ENCODE measurements at places on chromosomes 2 and 18.

- DNase-seq, result no peak
- peaks cover 19% of the 10 kb centered on the region for H3K4me1 ChIP-seq
Observed at GRCh38 chr18:31634331-31634713, 42.6 kb downstream of the TTR start.

DNA sequence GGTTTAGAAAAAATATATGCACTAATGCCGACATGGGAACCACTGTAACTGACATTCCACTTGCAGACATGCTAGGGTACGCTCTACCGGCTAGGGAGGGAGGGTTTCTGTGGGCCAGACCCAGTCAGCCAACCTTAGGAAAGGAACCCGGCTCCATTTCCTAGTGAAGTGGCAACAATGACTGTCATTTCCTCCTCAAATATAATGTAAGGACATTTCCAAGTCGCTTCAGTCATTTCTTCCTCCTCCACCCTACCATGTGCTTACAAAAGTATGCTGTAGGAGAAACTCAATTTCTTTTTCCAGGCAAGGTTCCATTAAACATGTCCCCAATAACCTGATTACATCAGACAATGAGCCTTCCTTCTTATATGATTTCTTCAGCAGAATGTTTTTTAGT is 64.3 kb upstream of the PSMD14 start:
- H3K4me3 ChIP-seq, result peak overlapping the region; percentile 92
- peaks cover 47% of the 10 kb centered on the region for H3K4me1 ChIP-seq
- peak overlapping the region; percentile 99 for H3K27ac ChIP-seq
- H3K36me3 ChIP-seq, result peaks cover 1% of the 10 kb centered on the region
- no peak for DNase-seq

DNA sequence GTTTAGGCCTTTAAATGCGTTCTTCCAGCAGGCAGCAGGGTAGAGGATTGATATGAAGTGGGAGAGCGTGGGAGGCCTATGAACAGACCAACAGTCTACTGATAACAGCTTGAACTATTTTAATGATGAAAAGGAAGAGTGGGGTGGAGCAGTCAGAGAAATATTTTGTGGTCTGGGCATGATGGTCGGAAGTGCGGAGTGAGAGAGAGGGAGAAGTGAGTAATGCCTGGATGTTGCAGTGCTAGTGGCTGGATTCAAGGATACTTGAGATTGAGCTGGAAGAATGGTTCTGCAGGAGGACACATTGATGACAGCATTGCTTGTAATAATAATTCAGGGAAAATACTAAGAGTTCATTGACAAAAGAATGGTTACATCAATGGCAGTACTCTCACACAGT is 151.0 kb upstream of the DAPL1 start:
- no peaks in the 10 kb centered on the region for H3K27me3 ChIP-seq
- DNase-seq, result no peak
- H3K4me1 ChIP-seq, result no peaks in the 10 kb centered on the region
- H3K27ac ChIP-seq, result no peak overlapping the region
- peaks cover 7% of the 10 kb centered on the region for H3K36me3 ChIP-seq

DNA sequence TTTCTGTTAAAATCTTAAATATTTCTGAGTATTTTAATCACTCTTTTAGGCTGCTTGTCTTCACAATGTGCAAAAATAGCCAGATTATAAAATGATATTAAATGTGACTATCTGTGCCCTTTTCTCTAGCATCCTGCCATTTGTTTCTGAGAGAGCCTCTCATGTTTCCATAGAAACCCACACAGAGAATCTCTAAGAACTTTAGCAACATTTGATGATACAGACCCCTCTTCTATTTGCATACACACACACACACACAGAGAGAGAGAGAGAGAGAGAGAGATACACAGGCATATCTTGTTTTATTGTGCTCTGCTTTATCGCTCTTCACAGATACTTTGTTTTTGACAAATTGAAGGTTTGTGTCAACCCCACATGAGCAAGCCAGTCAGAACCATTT is 134.5 kb upstream of the DDX18 start:
- H3K36me3 ChIP-seq, result no peaks in the 10 kb centered on the region
- DNase-seq, result no peak
- H3K4me3 ChIP-seq, result no peak overlapping the region
- H3K27ac ChIP-seq, result no peak overlapping the region
- H3K4me1 ChIP-seq, result no peaks in the 10 kb centered on the region
- H3K27me3 ChIP-seq, result no peaks in the 10 kb centered on the region

DNA sequence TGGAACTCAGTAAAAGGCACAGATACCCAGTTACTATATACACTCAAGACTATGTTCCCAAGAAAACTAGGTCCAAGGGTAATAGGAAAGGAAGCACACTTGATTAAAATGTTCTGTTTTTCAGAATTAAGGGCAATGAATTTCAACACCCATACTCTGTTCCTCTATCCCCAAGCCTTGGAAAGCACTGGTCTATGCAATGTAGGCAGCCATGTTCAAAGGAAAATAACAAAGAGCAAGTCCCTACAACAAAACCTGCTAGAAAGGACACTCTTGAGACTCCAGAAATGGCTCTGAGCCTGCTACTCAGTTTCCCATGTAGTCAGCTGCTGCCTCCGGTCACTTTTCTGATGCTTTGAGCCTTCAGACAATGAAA is 6.8 kb downstream of the CYB5A start:
- peaks cover 23% of the 10 kb centered on the region for H3K4me1 ChIP-seq
- H3K36me3 ChIP-seq, result peaks cover 3% of the 10 kb centered on the region
- H3K27me3 ChIP-seq, result no peaks in the 10 kb centered on the region

DNA sequence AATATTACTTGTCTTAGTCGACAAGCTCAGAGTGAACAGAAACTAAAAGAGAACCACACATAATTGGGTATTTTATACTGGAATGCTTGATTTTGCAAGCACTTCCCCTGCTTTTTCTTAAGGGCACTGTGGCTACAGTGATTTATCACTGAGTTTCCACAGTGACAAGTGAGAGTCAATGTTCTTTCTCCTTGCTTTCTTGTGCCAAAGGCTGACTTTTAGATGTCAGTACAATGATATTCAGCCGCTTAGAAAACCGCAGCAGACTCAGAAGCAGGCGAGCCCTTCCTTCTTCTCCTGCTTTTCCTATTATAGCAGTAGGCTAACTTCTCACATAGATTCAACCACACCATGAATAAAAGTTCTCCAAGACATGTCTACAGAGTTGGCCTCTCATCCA is 1603.6 kb upstream of the NXPH2 start:
- H3K36me3 ChIP-seq, result no peaks in the 10 kb centered on the region
- DNase-seq, result no peak
- no peaks in the 10 kb centered on the region for H3K4me1 ChIP-seq

GRCh38 chr2:224937887-224938286 is 104.4 kb downstream of the DOCK10 start:
- H3K4me1 ChIP-seq, result peaks cover 93% of the 10 kb centered on the region
- peaks cover 57% of the 10 kb centered on the region for H3K36me3 ChIP-seq
- DNase-seq, result no peak
- peak overlapping the region; percentile 78 for H3K4me3 ChIP-seq

DNA sequence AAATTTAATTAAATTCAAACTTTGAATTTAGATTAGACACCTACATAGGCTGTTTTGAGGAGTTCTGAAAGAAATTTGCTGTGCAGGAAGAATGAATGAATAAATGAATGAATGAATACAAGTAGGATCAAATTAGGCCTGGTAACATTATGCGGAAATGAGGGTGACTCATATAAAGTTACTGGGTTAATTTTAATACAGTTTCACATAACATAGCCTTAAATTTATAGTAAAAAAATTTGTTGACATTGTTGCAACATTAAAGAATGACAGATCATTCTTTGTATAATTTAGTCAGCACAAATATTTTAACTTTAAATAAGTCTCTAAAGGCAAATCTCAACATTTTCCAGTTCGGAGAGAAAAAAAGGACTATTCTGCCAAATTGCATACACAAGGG is 1293.1 kb upstream of the SLC39A10 start:
- no peak overlapping the region for H3K27ac ChIP-seq
- no peak for DNase-seq
- H3K4me1 ChIP-seq, result no peaks in the 10 kb centered on the region
- H3K36me3 ChIP-seq, result no peaks in the 10 kb centered on the region
- H3K4me3 ChIP-seq, result no peak overlapping the region

DNA sequence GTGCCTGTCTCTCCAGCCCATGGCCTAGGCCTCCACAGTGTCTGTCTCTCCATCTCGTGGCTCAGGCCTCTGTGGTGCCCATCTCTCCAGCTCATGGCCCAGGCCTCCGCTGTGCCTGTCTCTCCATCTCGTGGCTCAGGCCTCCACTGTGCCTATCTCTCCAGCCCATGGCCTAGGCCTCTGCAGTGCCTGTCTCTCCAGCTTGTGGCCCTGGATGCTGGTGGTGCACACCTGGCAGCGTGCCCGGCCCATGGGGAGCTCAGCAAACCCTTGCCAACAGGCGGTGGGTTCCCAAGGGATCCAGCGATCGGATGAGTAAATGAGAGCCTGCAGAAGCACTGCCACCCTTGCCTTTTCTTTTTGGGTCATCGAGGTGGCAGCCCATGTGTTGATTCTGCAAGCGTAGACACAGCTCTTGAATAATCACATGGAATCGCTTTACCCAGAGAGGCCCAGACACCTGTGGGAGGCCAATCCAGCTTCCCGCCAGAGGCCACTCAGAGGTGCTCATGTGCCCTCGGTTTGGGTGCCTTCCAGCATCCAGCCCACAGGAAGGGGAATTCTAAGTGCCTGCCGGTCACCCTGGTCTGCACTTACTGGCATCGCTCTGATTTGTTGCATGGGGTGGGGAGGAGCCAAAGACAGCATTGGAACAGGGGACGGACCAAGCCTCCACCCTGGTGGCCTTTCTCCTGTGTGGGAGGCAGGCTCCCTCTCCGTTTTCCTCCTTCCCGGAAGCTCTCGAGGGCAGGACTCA is 101.8 kb upstream of the HDAC4 start:
- no peaks in the 10 kb centered on the region for H3K36me3 ChIP-seq
- H3K27me3 ChIP-seq, result no peaks in the 10 kb centered on the region
- no peak overlapping the region for H3K27ac ChIP-seq
- DNase-seq, result no peak

GRCh38 chr18:40576507-40577115 is 1378.4 kb upstream of the PIK3C3 start:
- DNase-seq, result no peak
- H3K27ac ChIP-seq, result no peak overlapping the region
- no peaks in the 10 kb centered on the region for H3K36me3 ChIP-seq
- no peaks in the 10 kb centered on the region for H3K4me1 ChIP-seq

GRCh38 chr2:12948231-12948960 is 231.7 kb downstream of the TRIB2 start:
- no peak for DNase-seq
- peaks cover 17% of the 10 kb centered on the region for H3K27me3 ChIP-seq
- H3K4me3 ChIP-seq, result no peak overlapping the region

DNA sequence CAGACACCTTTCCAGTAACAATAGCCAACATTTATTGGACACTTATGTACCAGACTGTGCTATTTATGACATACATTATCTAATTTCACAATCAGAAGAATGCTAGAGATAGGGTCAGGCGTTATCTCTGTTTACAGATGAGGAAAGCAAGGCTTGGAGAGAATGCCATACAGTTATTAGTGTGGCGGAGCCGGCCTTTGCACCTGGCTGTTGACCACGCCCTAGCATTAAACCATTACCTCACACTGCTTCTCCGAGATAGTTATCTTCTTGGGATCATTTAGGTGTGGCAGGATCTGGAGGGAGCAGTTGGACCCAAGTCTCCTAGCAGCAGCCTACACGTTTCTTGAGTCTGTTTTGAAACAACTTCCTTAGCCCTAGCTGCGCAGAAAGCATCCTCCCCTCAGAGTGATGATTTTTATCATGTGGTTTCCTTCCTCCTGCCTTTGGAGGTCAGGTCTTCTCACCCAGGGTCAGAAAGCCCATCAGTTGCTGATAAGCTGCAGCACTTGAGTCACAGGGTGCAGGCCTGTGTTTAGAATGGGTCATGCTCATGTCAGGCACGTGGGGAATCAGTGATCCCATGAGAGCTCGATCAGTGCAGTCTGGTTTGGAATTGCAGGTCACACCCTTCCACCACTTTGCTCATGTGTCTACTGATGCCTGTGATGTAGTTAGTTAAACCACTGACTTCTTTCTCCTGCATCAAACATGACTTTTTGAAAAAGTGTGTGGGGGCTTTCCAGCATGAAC is 118.2 kb downstream of the SPTBN1 start:
- peak overlapping the region; percentile 66 for H3K4me3 ChIP-seq
- H3K27me3 ChIP-seq, result peaks cover 2% of the 10 kb centered on the region
- H3K27ac ChIP-seq, result peak overlapping the region; percentile 94
- H3K36me3 ChIP-seq, result peaks cover 8% of the 10 kb centered on the region

GRCh38 chr2:235127931-235128330 is 176.1 kb downstream of the SH3BP4 start:
- H3K4me1 ChIP-seq, result no peaks in the 10 kb centered on the region
- H3K27ac ChIP-seq, result no peak overlapping the region
- H3K27me3 ChIP-seq, result peaks cover 28% of the 10 kb centered on the region

DNA sequence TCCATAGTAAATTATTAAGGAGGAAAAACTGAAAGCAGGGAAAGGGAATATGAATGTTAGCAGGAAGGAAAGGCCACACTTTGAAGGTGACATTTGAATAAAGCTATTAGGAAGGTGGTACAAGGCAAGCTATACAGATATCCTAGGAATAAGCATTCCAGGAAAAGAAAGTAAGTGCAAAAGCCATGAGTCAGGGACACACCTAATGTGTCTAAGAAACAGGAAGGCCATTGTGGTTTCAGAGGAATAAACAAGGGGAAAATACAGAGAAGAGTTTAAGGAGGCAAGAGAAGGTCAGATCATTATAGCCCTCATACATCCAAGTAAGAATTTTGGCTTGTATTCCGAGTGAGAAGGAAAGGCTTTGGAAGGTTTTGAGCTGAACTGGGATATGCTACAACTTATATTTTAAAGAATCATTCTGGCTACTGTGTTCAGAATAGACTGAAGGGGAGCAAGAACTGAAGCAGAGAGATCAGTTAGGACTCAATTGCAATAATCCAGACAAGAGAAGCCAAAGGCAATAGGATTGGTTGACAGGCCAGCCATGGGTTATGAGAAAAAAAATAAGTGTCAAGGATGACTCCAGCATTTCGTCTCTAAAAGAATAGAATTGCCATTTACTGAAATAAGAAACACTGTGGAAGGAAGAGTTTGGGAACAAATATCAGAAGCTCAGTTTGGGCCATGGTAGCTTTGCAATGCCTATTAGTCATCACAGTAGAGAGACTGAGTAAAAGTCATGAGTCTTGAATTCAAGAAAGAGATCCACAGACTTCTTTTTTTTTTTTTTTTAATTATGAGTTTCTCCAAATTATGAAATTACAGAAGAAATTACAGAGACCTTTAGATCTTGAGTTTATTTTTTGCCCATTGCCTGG is 11.3 kb downstream of the RAD51AP2 start:
- no peak overlapping the region for H3K27ac ChIP-seq
- no peak for DNase-seq
- no peak overlapping the region for H3K4me3 ChIP-seq

DNA sequence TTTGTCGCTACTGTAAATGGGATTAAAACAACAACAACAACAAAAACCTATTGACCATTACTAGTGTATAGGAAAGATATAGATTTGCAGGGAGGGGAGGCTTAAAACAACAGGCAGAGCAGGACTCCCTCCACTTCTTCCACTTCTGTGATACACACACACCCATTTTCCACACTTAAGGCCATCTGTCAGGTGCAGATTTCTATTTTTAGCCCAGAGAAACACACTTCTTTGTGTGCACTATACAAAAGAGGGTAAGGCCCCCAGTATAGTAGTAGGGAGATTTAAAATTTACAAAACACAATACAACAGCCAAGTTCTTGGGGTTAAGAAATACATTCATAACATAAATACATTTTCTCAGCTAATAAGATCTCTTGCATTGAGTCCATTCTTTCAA is 22.4 kb downstream of the PTPN2 start:
- peaks cover 16% of the 10 kb centered on the region for H3K36me3 ChIP-seq
- DNase-seq, result no peak
- no peak overlapping the region for H3K27ac ChIP-seq
- H3K4me3 ChIP-seq, result no peak overlapping the region
- H3K4me1 ChIP-seq, result peaks cover 62% of the 10 kb centered on the region
- no peaks in the 10 kb centered on the region for H3K27me3 ChIP-seq

GRCh38 chr2:41038408-41038807 is 586.5 kb upstream of the SLC8A1 start:
- H3K4me1 ChIP-seq, result no peaks in the 10 kb centered on the region
- H3K27me3 ChIP-seq, result no peaks in the 10 kb centered on the region
- no peak for DNase-seq
- no peak overlapping the region for H3K4me3 ChIP-seq

Data from activated naive CD8-positive, alpha-beta T cell treated with anti-CD3 and anti-CD28 coated beads, Interleukin-2, amount 50 U/mL, for 24 hours (primary cell).